ENCODE measurements at places on chromosomes 11 and 22.
A peak's percentile ranks its signal among the peaks of the same experiment; 100 is the strongest.

DNA sequence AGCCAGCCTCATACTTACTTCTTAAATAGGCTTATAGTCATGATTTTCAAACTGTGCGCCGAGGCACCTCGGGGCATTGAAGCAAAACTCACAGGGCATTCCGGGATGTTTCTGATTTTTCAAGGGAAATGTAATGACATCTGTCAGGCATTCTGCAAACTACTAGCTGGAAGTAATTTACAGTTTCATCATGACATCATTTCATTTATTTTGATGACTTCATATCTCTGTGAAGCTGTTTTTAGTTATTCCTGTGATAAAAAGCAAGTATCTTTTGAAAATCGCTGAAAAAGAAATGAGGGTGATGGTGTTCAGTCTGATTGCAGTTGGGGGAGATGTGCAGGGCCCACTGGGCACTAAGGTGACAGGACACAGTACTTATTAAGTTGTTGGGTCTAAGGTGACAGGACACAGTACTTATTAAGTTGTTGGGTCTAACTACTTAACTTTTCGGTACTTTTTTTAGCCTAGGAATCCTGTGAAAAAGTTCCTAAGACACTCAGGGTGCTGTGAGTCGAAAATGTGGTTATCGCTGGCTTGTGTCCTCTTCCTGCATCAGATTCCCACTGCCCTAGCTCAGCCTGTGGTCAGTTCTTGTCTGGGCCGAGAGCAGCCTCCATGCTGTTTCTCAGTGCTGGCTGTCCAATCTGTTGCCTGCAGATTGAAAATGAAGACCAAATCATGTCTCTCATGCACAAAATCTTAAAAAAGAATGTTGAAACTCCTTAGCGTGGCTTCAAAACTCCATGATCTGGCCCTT is 42.6 kb downstream of the APLP2 start:
- DNase-seq: no peak

- no peak for DNase-seq
Measured at GRCh38 chr11:10355257-10355661, 50.4 kb downstream of the ADM start.

DNA sequence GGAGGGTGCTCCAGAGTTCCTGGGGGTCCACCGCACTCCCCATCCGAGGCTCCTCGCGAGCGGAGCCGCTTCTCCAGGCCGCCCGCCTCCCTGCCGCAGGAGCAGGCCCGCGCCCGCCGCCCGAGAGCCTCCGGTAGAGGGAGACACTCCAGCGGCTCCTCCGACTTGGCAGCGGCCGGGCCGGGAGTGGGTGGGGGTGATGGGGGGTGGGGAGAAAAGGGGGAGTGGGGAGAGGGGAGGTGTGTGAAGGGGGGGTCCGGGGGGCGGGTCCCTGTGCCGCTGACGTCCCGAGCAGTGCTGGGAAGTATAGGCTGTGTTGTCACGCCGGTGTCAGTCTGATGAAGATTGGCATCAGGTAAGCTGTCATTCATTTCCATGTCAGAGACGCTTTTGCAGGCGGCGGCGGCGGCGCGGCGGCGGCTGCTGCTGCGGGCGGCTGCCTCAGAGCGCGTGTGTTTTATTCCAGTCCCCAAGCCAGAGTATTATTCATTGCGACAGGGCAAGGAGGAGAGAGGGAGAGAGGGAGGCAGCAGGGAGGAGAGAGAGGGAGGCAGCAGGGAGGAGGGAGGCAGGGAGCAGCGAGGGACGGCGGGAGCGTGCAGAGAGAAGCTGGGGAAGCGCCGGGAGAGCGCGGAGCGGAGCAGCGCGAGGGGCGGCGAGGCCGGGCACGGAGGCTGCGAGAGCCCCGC is at the start of gene PKNOX2:
PKNOX2 (plus strand) TSS at position 330 of the 689 bp plus-strand sequence. CDS start 186,555 bp downstream, outside the sequence.
- DNase-seq: peak; percentile 63

DNA sequence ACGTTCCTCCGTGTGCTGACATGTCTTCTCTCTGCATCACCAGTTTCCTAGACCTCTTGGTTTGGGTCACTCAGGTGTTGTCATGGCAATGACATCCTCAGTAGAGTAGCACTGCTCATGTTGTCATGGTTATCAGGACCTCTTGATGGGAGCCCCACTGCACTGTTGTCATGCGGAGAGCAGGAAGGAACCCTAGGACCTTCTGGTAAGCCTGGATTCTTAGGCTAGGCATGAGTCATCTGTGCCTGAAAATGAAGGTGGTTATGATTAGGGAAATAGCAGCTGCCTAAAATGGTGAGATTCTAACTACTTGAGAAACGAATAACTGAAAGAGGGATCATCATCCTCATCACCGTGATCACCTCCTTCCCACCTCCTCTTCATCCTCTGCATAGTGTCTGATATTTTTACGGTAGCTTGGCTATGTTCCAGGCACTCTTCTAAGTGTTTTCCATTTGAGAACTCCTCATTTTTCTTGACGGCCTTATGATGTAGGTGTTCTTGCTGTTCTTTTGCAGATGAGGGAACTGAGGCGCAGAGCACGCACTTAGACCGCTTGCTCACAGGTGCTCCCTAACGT is 858.4 kb downstream of the NTM start:
- no peak for DNase-seq

GRCh38 chr11:126185259-126186024 is 26.0 kb downstream of the RPUSD4 start:
- DNase-seq: no peak

GRCh38 chr22:19607192-19608002 is 83.2 kb upstream of the CLDN5 start:
- peak; percentile 47 for DNase-seq

- no peak for DNase-seq
Measured at GRCh38 chr11:131855320-131855719, 484.9 kb downstream of the NTM start.

- DNase-seq: no peak
Measured at GRCh38 chr11:10051868-10052586, 242.0 kb downstream of the SBF2 start.

- DNase-seq: no peak
Measured at GRCh38 chr11:116697639-116698038, 75.1 kb downstream of the BUD13 start.

DNA sequence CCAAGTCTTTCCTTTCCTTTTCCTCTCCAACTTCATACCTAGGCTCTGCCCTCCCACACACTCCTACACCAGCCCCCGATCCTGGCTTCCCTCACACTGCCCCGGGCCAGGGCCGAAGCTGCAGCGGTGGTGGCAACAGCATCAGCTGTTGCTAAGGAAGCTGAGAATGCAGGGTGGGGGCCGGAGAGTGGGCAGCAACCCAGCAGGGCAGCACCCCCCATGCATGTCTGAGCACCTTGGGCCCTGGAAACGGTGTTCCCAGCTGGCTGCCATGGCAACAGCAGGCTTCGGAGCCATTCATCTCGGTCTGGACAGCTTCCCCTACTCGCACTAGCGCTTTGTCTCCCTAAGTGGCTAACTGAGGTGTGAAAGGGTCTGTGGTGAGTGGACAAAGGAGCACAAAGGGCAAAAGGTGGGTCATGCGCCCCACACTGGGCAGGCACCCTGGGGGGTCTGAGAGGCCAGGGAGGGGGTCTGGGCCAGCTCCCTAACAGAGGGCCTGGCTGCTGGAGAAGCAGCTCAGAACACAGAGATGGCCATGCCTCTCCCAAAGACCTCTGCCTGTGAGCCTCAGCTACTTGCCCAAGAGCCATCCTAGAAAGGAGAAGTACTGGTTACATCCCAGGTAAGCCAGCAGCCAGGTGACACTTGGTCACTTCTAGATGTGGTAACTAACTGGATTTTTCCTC is 42.1 kb upstream of the JAM3 start:
- DNase-seq: no peak

- DNase-seq: no peak
Measured at GRCh38 chr11:110176366-110177085, 83.3 kb downstream of the ZC3H12C start.

DNA sequence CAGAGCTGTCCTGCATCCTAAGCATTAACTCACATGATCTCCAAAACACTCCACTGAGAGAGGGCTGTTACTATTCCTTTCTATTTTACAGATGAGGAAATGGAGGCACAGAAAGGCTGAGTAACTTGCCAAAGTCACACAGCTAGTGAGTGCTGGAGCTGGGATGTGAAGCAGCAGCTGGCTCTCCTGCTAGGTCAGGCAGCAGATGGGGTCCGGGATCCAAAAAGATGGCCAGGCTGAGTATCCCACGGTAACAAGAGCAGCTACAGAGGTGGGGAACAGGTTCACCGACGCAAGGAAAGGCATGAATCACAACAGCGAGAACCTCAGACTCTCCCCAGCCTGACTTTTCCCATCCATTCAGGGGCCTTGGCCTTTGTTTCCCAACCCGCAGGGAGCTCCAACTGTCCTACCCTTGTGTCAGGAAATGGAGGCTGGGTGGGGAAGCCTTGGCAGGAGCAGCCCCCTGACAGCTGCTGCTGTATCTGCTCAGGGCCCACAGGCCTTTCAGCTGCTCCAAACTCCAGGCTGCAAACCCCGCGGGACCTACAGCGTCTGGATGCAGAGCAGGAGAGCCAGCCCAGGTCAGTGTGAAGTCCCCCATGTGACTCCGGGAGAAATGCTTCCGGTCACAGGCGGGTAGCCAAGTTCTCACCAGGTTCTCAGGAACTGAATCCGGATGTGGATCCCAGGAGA is 29.5 kb downstream of the DKK3 start:
- DNase-seq: no peak

- DNase-seq: no peak
Measured at GRCh38 chr11:64314805-64315561, 2.4 kb downstream of the TRMT112 start.

DNA sequence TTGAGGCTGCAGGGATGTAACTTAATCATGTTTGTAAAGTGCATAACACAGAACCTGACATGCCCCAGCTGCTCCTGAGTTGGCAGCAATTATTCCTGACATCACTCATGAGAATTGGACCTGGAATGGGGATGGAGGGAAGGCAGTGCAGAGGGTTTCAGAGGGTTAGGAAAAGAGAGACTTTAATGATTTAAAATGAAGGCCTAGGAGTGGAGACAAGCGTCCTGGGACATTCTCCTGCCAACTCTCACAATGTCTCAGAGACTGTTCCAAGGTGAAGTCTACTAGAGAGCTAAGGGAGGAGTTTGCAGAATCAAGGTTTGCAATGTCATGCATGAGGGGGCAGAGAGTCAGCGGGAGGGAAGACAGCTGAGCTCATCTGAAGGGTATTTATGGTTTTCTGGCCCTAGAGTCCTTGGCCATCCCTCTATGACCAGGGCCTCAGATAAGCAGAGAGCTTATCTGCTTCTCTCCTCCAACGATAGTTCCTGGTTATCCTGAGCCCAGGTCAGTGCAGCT is 36.9 kb downstream of the GGTLC2 start:
- DNase-seq: no peak

DNA sequence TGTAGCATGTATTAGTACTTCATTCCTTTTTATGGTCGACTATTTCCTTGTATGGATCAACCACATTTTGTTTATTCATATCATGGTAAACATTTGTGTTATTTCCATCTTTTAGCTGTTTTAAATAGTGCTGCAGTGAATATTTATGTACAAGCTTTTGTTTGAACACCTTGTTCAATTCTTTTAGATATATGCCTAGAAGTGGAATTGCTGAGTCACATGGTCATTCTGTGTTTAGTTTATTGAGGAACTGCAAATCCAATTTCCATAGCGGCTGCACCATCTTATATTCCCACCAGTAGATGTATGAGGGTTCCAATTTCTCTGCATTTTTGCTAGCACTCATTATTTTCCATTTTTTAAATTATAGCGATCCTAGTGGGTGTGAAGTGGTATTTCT is 61.5 kb upstream of the GRK2 start:
- no peak for DNase-seq

DNA sequence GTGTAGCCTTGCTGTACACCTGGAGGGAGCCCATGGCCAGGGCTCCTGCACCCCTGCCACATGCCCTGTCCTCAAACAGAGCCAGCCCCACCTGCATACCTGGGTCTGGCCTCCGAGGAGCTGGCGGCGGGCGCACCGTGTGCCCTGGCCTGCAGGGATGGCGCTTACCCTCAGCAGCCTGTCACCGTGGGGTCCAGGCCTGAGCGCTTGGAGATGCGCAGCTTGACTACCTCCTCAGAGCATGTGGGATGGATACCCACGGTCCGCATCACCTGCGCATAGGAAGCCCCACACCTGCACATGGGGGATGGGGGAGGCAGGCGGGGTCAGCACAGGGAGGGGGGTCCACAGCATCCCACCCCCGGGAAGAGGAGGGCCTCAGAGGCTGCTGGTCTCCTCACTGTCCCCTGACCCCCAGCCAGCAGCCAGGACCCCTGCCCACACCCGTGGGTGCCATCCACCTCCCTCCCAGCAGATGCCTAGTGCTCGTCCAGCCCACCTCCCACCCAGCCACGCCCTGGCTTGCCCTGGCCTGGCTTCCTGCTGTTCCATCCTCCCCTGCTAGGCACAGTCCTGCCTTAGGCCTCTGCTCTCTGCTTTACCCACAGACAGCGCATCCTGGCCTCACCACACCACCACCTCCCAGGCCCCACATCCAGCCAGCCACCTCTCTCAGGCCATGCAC is 22.4 kb upstream of the GNB1L start:
- DNase-seq: no peak

GRCh38 chr22:43047605-43048004 is 32.7 kb upstream of the PACSIN2 start:
- no peak for DNase-seq

DNA sequence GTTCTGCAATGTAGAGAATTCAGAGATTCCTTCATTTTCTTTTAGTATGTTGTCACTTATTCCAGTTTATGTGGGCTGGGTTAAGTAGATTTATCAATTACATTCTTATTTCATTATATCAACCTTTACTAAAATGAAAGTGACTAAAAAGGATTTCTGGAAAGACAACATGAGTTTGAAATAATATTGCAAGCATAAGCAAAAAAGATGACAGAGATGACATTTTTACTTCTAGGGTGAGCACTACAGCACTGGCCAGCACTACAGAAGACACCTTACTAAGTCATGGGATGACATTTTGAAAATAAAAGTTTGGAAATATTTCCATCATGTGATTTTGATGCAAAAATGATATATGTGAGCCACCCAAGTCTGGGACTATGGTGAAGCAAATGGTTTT is 2.1 kb upstream of the USP47 start:
- no peak for DNase-seq

GRCh38 chr11:16359369-16359768 is 3.0 kb upstream of the SOX6 start:
- no peak for DNase-seq

GRCh38 chr11:2653930-2654739 is 45.7 kb downstream of the KCNQ1OT1 start:
- DNase-seq: no peak

GRCh38 chr11:118415739-118416068 is 14.3 kb downstream of the ATP5MG start:
- peak; percentile 48 for DNase-seq

- no peak for DNase-seq
Measured at GRCh38 chr11:22317656-22318055, 20.5 kb upstream of the SLC17A6 start.

DNA sequence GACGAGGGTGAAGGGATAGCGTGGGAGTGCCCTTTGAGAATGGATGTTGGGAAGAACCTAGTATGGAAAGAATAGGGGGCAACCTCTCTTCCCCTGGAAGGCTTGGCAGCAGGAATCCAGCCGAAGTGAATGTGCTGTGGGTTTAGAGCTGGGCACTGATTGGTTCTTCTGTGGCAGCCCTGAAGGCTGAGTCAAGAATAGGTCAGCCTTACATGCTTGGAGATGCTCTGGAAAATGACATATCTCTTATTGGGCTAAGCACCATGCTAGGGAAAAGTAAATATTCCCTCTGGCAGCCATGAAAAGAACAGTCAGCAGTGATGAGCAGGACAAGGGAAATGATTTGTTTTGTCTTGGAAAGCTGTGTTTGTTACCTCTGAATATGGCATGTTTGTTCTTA is 149.5 kb downstream of the COMMD9 start:
- DNase-seq: no peak

Measured in germinal center (tissue), 1 donor.